Hypothalamus (tissue), 51 donors: ENCODE measurements at places on chromosomes 13 and 19.

- DNase-seq = no peak
Observed at GRCh38 chr13:69199664-69200063, 908.0 kb upstream of the ATXN8OS start.

GRCh38 chr13:104525467-104525866 is 1459.2 kb upstream of the SLC10A2 start:
- no peak for DNase-seq

GRCh38 chr19:51121257-51121656 is 3.4 kb upstream of the SIGLEC9 start:
- no peak for DNase-seq

- DNase-seq = no peak
Observed at GRCh38 chr13:85659493-85659892, 139.7 kb downstream of the SLITRK6 start.

- DNase-seq = no peak
Observed at GRCh38 chr13:112330479-112331381, 45.4 kb upstream of the SPACA7 start.

- no peak for DNase-seq
Observed at GRCh38 chr19:42436006-42436405, 6.7 kb downstream of the CXCL17 start.

GRCh38 chr13:29923554-29924481 is 73.4 kb upstream of the UBL3 start:
- no peak for DNase-seq

DNA sequence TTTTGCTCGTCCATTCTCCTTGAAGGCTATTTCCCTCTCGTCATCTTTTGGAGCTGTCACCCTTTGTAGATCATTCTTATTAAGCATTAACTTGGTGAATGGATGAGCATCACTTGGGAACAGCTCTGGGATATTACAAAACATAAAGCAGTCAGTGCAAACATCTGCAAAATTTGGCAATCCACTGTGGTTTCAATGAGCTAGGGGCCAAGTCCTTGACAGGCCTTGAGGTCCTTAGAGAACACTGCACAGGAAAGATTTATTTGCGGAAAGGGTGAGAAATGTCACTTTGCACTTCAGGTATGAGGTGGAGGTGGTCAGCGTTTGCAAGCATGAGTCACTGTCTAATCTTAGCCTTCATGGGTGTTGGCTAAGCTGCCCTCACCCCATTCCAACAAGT is 239.7 kb upstream of the MAB21L1 start:
- DNase-seq = no peak

- DNase-seq = no peak
Observed at GRCh38 chr13:41696163-41697003, 239.0 kb downstream of the RGCC start.
